ENCODE measurements at places on chromosomes 1 and 21. TPM values are rescaled to one million over a fixed set of nuclear protein-coding genes. Genes with fewer than 3 reads are reported as not detected.

The CCDC185 gene
- not detected for total RNA-seq

The GPR157 gene
- total RNA-seq, result 4.9 TPM

The ADORA1 gene
- 0.73 TPM for total RNA-seq

The DEDD gene
- total RNA-seq, result 32.6 TPM

The OXCT2 gene
- 0.60 TPM for total RNA-seq

The NMNAT2 gene
- 0.71 TPM for total RNA-seq

The FNDC10 gene
- total RNA-seq, result 5.2 TPM
